ENCODE measurements at places on chromosomes 1 and 21.

GRCh38 chr1:89928506-89928905 lies 66.4 kb upstream of the ZNF326 start:
- DNase-seq, result no peak

DNA sequence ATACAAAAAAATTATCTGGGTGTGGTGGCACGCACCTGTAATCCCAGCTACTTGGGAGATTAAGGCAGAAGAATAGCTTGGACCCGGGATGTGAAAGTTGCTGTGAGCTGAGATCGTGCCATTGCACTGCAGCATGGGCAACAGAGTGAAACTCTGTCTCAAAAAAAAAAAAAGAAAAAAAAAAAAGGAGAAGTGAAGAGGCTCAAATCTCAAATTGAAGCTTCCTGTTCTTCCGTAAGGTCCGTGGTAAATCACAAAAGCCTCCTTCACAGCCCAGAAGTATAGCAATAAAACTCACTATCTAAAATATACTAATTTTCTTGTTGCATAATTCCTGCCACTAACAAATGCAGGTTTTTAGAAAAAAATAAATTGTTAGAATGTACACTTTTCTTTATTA lies 498.2 kb upstream of the BRINP3 start:
- DNase-seq, result no peak

GRCh38 chr1:205933671-205934618 lies 9.3 kb downstream of the SLC26A9 start:
- no peak for DNase-seq

DNA sequence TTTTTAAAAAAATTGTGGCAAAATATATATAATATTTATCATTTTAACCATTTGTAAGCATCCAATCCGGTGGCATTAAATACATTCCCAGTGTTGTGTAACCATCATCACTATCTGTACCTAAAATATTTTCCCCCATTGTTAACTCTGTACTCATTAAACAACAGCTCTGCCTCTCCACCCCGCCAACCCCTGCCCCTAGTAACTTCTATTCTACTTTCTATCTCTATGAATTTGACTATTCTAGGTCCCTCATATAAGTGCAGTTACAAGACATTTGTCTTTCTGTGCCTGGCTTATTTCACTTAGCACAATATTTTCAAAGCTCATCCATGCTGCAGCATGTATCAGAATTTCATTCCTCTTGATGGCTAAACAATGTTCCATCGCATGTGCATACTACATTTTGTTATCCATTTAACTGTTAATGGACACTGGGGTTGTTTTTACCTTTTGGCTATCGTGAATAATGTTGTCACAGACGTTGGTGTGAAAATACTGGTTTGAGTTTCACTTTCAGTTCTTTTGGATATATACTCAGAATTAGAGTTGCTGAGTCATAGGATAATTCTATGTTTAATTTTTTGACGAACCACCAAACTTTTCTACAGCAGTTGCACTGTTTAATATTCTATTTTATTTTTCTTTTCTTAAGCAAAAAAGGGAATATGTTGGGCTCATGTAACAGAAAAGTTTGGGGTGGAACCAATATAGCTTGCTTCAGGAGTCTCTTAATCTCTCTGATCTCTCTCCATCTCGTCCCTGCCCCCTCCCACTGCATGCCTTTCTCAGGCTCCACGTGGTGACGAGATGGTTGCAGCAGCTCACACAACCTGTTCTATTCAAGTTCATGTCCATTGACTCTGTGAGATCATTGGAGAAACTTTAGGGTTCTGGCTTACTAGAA lies 25.2 kb upstream of the RCAN1 start:
- DNase-seq, result peak; percentile 59

- DNase-seq, result no peak
These were observed 57.9 kb upstream of the CR2 start for GRCh38 chr1:207396168-207396746.

DNA sequence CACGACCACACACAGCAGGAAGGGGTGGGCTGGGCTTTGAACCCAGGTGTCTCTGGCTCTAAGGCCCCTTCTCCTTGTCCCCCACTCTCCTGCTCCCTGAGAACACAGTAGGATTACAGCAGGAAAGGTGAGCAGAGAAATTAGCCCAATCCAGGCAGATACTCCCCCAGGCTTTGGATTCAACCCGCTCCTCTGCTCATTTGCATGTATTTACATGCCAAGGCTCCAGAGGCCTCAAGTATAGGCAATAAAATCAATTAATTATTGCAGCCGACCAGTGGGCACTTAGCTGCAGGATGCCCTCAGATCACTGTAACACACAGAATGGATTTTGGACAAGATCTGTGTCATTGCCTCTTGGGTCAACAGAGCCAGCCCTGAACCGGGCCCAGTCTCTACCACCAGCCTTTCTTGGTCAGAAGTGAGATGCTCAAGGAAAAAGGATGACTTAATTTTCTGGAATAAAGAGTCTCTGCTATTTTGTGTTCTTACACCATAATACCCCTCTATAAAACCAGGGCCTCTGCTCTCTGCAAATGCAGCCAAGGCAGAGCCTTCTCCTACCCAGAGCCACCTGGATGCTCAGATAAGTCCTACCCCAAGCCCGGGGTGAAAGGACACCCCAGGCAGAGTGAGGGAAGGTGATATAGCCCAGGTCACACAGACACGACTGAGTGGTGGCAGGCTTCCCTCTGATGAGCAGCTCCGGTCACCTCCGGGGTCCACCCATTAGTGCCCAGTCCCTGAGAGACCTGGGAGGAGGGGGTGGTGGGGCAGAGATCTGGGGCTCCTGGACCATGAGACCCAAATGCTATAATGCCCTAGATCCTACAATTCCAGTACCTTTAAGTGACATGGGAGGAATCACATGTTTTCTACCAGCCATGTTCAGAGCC lies 28.9 kb downstream of the MATN1 start:
- DNase-seq, result no peak

DNA sequence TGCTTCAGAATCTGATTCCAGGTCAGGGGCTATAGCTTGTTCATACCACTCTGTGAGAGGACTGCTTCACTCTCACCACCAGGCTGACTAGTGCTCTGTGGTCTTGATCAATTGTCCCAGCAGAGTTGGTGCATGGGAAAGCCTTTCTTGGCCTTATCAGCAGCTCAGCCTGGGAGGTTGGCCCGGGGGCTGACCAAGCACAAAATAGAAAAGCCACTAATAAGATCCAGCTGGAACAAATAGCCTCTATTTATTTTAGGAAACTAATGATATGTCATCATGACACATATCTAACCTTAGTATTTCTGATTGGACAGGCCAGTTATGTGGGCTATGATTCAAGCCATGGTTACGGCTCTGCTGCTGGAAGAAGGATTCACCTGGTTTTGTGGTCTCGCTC lies 134.2 kb downstream of the GDAP2 start:
- no peak for DNase-seq

DNA sequence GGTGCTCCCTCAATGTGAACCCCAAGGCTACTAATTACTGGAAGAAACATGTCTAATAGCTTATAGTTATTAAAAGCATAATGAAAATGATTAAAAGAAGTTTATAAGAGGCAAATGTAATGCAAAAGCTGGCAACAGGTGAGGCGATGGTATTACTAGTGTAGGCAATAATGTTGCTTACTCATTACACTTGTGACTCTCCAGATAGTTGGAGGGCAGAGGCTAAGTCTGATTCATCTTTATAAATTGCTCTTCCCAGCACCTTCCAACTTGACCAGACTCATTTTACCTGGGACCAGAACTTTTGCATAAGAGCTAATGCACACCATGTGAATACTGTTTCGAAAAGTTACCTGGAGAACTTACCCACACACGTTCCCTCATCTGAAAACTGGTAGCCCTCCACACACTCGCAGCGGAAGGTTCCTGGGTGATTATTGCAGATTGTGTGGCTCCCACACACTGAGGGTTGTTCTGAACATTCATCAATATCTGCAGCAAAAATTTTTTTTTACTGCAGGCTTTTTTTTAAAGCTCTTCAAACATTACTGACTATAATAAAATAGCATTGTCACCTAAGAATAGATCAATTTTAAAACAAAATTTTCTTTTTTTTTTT lies 48.0 kb downstream of the NID1 start:
- no peak for DNase-seq

DNA sequence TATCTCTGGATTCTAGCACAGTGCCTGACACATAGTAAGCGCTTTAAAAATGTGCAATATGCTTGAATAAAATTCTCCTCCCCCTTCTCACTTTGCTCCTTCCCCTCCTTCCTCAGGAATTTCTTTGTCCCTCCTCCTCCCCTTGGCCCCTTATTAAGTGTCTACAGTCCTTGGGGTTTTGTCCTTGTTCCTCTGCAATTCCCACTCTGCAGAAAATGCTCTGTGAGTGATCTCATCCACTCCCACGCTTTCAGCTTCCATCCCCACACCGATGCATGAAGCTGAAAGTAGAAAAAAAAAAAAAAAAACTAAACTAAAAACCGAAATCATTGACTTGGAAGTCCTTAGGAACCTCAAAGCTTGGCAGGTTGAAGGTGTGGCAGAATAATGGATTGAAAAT lies 273.6 kb downstream of the RRAGC start:
- DNase-seq, result no peak

DNA sequence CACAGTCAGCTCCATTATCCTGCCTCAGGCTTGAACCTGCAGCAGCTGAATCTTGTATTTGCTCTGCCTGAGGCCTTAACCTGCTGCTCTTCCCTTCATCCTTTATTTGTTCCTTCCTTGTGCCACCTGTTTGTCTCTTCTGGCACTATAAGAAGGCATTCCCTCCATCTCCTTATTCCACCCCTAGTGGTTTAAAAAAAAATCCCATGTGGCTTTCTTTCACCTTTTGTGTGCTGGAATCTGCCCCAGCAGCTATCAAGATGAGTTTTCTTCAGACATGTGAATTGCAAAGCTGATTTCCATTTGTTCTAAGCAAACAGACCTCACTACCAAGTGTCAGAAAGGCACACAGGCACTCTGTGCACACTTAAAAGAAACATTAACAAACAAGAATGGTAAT lies 294.6 kb downstream of the TTLL7 start:
- DNase-seq, result no peak

DNA sequence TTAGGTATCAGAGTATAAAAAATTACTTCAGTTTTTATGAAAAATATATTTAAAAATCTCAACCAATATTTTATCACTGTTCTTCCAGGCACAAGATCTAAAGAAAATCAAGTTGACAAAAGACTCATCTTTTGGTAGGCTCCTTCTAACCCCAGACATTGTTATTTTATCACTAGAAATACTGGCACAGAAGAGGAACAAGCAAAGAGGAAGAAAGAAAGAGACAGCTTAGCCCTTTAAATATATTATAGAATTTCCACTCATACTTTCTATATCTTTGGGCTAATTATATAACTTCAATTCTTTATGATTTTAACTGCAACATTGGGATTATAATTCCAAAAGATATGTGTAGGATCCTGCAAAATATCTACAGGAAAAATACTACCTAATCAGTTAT lies 32.4 kb downstream of the SPTA1 start:
- no peak for DNase-seq

- DNase-seq, result no peak
These were observed 383.5 kb downstream of the PCP4 start for GRCh38 chr21:40250514-40251294.

GRCh38 chr1:93346421-93346993 lies 800 bp downstream of the DR1 start:
- peak; percentile 31 for DNase-seq

DNA sequence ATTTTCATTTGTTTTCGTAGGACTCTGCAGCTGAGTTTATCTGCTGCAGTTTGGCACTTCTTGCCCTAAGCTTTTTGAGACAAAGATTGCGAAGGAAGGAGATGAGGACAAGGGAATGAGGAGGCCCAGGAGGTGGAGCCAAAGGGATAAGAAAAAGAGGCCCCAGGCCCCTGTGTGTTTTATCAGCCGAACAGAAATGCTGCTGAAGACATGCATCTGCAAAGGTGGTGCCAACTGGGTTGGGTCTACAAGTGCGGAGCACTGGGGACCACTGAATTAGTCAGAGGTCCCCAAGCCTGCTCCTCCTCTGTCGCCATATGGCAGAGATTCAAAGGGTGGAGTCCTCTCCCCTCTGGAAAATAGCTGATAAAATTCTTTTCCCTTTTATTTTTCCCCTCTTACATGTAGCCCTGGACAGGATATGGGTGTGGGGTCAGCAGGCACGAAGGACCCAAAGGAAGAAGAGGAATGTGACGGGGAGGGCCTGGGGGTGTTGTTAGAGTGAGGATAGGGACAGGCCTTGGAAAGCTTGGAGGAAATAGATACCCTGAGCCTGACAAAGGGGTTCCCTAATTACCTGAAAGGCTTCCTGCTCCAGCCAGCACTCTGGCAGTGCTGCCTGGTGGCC lies 2.7 kb downstream of the CD34 start:
- no peak for DNase-seq

DNA sequence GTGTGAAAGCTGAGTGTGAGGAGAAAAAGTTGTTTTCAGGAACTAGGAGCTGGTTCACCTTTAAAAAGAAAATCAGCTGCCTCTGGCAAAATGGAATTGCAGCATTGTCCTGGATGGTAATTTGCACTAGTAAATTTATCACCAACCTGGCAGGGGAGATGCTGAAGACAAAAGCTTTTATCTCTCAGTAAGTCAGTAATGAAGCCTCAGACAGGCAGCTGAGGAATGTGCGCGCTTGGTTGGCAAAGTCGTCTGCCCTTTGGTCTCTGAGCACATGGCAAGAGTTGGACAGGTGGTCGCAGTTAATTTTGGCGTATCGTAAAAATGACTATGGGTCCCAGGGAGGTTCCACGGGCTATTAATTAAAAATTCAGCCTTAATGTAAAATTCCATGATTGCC lies 131.9 kb downstream of the BACH1 start:
- DNase-seq, result no peak

DNA sequence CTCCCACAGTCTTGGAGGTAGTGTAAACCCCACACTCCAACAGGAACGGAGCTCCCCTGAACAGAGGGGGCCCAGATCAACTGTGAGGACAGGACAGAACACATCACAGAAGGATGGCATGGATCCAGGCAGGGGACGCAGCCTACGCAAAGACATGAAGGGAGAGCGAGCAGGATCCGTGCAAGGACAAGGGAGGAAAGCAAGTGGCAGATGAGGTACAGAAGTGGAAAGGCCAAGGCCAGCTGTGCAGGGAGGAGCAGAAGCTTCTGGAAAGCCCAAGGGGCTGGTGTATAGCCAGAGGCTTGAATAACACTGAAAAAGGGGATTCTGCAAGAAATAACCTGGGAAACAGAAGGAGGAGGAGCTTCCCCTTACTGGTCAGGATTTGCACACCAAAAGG lies 81.2 kb downstream of the SIPA1L2 start:
- DNase-seq, result no peak

- DNase-seq, result no peak
These were observed 82.4 kb downstream of the COL11A1 start for GRCh38 chr1:103025858-103026409.

DNA sequence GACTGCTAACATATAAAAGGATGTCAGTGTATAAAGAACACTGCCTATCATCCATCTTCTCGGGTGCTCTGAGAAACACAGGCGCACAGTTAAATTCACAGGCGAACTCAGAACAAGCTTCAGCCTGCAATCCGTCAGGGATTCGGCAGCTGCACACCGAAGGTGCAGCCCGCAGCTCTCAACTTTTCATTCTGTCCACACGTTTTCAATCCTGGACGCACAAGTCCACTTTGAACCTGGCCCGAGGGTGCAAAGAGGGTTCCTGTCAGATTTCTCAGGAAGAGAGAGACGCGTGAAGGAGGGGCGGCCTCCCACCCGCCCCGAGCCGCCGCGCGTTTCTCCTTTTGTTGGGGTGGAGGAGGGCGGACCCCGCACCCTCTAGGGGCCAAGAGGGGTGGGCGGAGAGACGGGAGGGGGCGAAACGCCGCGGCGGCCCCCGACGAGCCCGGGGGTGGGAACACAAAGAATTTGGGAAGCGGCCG lies 724 bp downstream of the DOCK7 start:
- DNase-seq, result peak; percentile 62

All from GM06990 (cell line).